CD8-positive, alpha-beta memory T cell (primary cell): ENCODE measurements at places on chromosomes 16 and 17. TPM values are rescaled to one million over a fixed set of nuclear protein-coding genes. Genes with fewer than 3 reads are reported as not detected.

Gene COX6A2
- not detected for total RNA-seq

Gene NPW
- 12.5 TPM for total RNA-seq

Gene KRTAP4-9
- not detected for total RNA-seq

Gene ERAL1
- total RNA-seq = 84.1 TPM

Gene ZNF469
- 1.7 TPM for total RNA-seq

DNA sequence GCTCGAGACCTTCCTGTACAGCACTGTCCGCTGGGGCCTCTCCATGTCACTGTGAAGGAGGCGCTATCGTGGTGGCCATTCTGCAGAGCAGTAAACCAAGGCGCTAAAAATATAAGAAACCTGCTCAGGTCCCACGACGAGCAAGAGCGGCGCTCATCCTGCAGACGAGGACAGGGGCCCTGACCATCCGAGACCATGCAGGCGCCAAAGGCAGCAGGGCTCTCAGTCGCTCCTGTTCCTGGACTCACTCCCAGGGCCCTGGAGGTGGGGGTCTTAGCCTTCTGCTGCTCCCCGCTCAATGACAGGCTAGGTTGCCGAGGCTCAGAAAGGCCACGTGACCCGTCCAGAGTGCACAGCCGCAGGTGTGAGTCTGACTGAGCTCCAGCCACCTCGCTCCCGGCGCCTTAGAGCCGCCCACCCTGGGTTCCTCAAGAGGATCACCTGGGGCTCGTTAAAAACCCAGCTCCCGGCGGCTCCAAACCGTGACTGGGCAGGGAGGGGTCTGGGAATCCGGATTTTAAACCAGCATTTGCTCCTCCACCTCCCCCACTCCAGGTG is 509 bp upstream of the ATP2C2 start:
- H3K4me3 ChIP-seq = no peak overlapping the region
- no peak overlapping the region for H3K27ac ChIP-seq
- no peaks in the 10 kb centered on the region for H3K36me3 ChIP-seq
- peaks cover 19% of the 10 kb centered on the region for H3K27me3 ChIP-seq

DNA sequence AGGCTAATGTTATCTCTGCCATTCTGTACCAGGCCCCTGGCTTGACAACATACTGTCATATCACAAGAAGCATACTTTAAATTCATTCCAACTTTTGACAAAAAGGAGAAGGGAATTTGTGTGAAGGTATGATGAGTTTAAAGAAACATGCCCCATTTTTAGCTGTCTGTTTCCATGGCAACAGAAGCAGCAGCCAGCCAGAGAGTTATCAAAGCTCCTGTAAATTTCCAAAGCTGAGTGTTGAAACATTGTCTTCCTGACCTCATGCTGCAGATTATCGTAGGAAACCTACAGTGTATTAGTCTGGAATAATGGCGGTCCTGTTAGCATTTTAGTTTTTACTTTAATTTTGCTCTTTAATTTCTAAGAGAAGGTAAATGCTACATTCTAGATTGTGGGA is 124.9 kb downstream of the MRTFB start:
- no peaks in the 10 kb centered on the region for H3K27me3 ChIP-seq
- H3K27ac ChIP-seq = no peak overlapping the region
- no peak overlapping the region for H3K4me3 ChIP-seq
- peaks cover 26% of the 10 kb centered on the region for H3K4me1 ChIP-seq
- H3K36me3 ChIP-seq = no peaks in the 10 kb centered on the region

GRCh38 chr17:44307387-44308186 is 814 bp upstream of the RUNDC3A start:
- peaks cover 12% of the 10 kb centered on the region for H3K27me3 ChIP-seq
- peaks cover 16% of the 10 kb centered on the region for H3K4me1 ChIP-seq
- no peak for DNase-seq
- H3K36me3 ChIP-seq = no peaks in the 10 kb centered on the region
- H3K4me3 ChIP-seq = no peak overlapping the region

DNA sequence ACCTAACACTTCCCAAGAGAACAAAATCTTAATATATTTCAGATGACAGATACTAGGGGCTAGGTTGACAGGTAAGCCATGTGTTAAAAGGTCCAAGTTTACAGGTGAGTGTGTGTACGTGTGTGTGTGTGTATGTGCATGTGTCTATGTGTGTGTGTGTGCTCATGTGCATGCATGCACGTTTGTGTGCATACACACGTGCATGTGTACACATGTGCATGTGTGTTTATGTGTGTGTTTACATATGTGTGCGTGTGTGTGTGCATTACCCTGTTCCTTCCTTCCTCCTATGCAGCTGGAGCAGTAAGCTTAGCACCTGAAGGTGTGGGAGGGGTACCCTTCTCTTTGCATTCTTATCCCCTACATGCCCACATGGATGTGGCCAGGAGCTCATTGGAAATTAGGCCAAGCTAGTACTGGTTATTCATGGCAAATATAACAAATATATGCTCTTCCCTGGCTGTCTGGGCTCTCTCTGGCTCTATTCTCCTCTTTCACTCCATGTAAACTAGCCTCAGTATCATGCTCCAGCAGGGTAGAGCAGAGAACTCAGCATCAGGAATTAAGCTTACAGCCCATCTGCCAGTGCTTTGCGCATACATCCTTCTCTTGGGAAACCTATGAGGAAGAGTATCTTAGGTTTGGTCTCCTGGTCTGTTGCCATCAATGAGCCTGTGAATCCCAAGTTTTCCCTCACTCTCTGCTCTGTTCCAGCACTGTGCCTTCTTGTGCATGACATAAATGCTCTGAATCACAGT is 258.0 kb upstream of the MYOCD start:
- no peak overlapping the region for H3K27ac ChIP-seq
- no peaks in the 10 kb centered on the region for H3K27me3 ChIP-seq
- no peak for DNase-seq

- H3K36me3 ChIP-seq = no peaks in the 10 kb centered on the region
- DNase-seq = no peak
- H3K27me3 ChIP-seq = no peaks in the 10 kb centered on the region
- no peaks in the 10 kb centered on the region for H3K4me1 ChIP-seq
- H3K27ac ChIP-seq = no peak overlapping the region
Observed at GRCh38 chr17:79621151-79621943, 10.5 kb upstream of the RBFOX3 start.

DNA sequence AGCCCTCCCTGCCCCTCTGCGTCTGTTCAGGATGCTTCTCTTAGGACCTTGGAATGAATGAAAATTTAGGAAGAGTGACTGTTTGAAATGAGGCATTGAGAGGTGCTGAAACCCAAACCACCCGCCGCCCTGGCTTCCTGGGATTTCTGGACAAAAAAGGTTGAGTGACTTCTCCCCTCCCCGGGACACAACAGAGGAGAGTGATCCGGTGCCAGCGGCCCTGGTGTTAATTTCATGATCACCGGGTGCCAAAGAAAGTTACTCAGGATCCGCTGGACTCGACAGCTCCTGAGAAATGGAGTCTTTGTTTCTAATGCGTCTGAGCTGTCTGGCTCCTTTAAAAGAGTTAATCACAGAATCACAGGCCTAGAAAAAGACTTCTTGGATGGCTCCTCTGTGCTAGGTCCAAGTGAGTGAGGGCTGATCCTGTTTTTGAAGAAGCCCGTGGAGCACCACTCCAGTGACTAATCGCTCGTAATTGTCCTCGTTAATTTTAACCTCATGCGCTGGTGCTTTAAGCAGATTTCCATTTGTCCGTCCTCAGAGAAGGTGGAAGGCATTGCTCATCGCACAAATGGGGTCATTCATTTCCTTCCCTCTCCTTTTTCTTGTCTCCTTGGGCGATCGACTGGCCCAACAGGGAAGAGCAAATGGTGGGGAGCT is 144.4 kb upstream of the ZFHX3 start:
- no peak for DNase-seq
- H3K4me3 ChIP-seq = no peak overlapping the region
- no peaks in the 10 kb centered on the region for H3K4me1 ChIP-seq
- no peak overlapping the region for H3K27ac ChIP-seq
- H3K27me3 ChIP-seq = no peaks in the 10 kb centered on the region

DNA sequence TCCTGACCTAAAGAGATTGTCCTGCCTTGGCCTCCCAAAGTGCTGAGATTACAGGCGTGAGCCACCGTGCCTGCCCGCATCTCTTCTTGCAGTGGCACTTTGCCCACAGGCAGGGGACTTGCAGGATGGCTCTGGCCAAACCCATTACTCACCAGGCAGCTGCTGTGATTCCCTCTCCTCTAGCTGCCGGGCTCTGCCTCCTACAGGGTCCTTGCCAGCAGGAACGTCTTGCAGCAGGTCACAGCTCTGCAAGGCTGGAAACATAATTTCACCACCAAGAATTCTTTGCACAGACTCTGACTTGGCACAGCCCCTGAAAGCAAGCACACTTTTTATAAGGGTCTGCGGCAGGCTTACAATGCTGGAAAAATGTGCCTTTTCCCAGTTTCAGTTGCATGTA is 20.3 kb downstream of the COX4I1 start:
- peaks cover 5% of the 10 kb centered on the region for H3K4me1 ChIP-seq
- no peaks in the 10 kb centered on the region for H3K27me3 ChIP-seq
- no peak for DNase-seq
- H3K27ac ChIP-seq = no peak overlapping the region

- no peaks in the 10 kb centered on the region for H3K4me1 ChIP-seq
- H3K4me3 ChIP-seq = no peak overlapping the region
- H3K36me3 ChIP-seq = no peaks in the 10 kb centered on the region
- no peak for DNase-seq
- no peaks in the 10 kb centered on the region for H3K27me3 ChIP-seq
Observed at GRCh38 chr17:79377230-79377786, 233.5 kb downstream of the RBFOX3 start.

DNA sequence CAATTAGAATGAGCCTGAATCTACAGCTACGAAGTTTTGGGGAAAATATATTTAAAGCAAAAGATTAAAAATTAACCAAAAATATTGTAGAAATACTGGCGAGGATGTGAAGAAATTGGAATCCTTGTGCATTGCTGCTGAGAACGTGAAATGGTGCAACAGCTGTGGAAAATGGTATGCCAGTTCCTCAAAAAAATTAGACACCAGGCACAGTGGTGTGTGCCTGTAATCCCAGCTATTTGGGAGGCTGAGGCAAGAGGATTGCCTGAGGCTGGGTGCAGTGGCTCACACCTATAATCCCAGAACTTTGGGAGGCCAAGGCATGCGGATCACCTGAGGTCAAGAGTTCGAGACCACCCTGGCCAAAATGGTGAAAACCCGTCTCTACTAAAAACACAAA is 119.9 kb upstream of the TMEM97 start:
- H3K4me1 ChIP-seq = no peaks in the 10 kb centered on the region
- no peak overlapping the region for H3K4me3 ChIP-seq
- no peaks in the 10 kb centered on the region for H3K27me3 ChIP-seq
- no peak overlapping the region for H3K27ac ChIP-seq
- no peak for DNase-seq

- H3K27me3 ChIP-seq = no peaks in the 10 kb centered on the region
- no peaks in the 10 kb centered on the region for H3K36me3 ChIP-seq
- no peaks in the 10 kb centered on the region for H3K4me1 ChIP-seq
Observed at GRCh38 chr16:78150233-78150632, 50.8 kb downstream of the WWOX start.

- no peaks in the 10 kb centered on the region for H3K36me3 ChIP-seq
- no peak overlapping the region for H3K27ac ChIP-seq
- no peak overlapping the region for H3K4me3 ChIP-seq
- no peaks in the 10 kb centered on the region for H3K27me3 ChIP-seq
- H3K4me1 ChIP-seq = no peaks in the 10 kb centered on the region
Observed at GRCh38 chr16:15808071-15808470, 48.8 kb downstream of the MYH11 start.

- no peaks in the 10 kb centered on the region for H3K4me1 ChIP-seq
- H3K36me3 ChIP-seq = no peaks in the 10 kb centered on the region
- H3K27ac ChIP-seq = no peak overlapping the region
- no peak overlapping the region for H3K4me3 ChIP-seq
- no peak for DNase-seq
Observed at GRCh38 chr16:56874800-56875199, 9.8 kb downstream of the SLC12A3 start.

GRCh38 chr17:47291242-47291873 is 32.4 kb upstream of the EFCAB13 start:
- no peaks in the 10 kb centered on the region for H3K4me1 ChIP-seq
- H3K4me3 ChIP-seq = no peak overlapping the region
- no peaks in the 10 kb centered on the region for H3K36me3 ChIP-seq
- H3K27ac ChIP-seq = no peak overlapping the region
- no peaks in the 10 kb centered on the region for H3K27me3 ChIP-seq
- DNase-seq = no peak
